Right renal cortex interstitium (tissue), 3 donors: ENCODE measurements at places on chromosomes 1 and 21. TPM values are rescaled to one million over a fixed set of nuclear protein-coding genes. Genes with fewer than 3 reads are reported as not detected.

GRCh38 chr1:24913616-24914225 is 16.4 kb downstream of the RUNX3 start:
- DNase-seq: no peak

- no peak for DNase-seq
Measured at GRCh38 chr1:192516776-192517297, 58.7 kb upstream of the RGS1 start.

GRCh38 chr1:199678771-199679170 is 348.7 kb upstream of the NR5A2 start:
- DNase-seq: no peak

DNA sequence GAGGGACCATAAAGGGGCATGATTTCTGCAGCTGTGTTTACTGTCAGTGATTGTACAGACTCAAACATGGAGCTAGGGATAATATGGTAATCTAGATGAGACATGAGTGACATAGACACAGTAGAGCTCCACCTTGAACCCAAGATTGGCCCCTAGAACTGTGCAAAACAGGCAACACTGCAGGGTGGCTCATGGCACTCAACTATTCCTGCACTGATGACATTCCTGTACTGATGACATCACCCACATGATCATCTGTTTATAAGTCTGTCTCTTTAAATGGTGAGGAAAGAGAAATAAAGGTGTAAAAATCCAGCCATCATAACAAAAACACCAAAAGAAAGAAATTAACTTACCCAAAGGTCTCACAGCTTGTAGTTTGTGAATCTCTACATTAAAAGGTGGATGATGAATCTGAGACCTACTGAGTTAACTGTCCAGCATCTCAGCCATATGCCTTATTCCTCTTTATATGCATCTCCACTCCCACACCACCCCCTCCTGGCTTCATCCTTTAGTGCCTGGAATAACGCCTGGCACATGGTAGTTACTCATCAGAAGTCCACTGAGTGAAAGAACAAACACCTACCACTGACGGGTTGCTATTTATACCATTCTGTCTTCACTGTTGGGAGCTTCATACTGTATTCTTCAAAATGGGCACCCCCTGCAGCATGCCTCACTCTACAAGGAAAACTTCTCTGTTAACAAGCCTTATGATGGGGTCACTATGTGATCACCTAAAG is at the start of gene LRRC53:
LRRC53 (minus strand) TSS at position 442 of the 746 bp plus-strand sequence. CDS start 29,262 bp downstream, outside the sequence.
- no peak for DNase-seq

DNA sequence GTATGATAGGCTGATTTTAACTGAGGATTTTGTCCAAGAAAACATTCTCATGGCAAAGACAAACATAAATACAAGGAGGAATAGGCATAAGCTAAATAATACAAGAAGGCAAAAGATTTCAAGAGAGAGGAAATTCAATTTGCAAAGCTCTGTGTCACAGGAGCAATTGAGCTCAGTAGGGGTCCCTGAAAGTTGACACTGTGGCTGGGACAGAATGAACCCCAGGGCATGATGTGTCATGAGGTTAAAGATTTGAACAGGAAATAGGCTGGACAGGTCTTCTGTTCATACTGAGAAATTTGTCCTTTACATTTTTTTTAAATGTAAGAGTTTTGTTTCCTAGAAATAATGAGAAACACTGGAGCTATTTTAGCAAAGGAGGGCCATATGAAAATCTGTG is 555.4 kb upstream of the NEGR1 start:
- DNase-seq: no peak

- no peak for DNase-seq
Measured at GRCh38 chr21:35043549-35043948, 5.6 kb downstream of the RUNX1 start.

- DNase-seq: no peak
Measured at GRCh38 chr21:35911412-35912191, 148.7 kb downstream of the SETD4 start.

GRCh38 chr1:102546251-102546650 is 549.5 kb upstream of the OLFM3 start:
- no peak for DNase-seq

- DNase-seq: no peak
Measured at GRCh38 chr1:55694310-55694801, 479.2 kb upstream of the USP24 start.

GRCh38 chr1:90761156-90761555 is 44.1 kb upstream of the BARHL2 start:
- no peak for DNase-seq

DNA sequence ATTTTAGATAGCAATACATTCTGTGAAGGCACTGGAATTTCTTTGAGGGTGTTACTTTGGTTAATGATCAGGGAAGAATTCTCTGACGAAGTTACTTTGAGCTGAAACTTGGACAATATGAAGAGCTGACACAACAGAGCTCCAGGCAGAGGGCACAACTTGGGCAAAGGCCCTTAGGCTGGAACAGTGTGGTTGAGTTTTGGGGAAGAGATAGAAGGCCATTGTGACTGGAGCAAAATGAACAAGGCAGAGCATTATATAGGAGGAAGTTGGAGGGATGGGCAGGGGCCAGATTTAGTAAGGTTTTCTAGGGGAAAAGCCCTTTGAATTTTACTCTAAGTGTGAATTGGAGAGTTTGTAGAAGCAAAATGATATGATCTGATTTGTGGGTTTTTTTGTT is 30.9 kb downstream of the LMO4 start:
- no peak for DNase-seq

GRCh38 chr21:26147535-26147934 is 23.0 kb downstream of the APP start:
- no peak for DNase-seq

DNA sequence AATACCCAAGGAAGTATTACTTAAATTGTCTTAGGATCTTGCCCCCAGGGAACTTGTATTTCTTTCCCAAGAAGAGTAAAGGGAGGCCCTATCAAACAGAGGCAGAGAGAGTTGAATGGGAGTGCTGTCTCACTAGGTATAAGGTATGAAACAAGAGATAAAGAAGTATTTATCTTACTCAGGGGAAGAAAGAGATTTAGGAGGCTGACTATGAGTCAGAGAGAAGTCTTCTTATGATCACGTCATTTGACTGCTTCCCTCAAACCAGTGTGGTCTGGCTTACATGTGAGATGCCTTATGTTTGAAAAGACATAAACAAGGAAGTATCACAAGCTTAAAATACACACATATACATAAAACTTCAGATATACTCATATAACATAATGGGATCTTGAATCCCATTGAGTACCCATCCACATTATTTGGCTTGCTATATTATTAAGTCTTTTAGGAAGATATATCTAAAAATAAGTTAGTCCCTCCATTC is 29.6 kb downstream of the DUSP10 start:
- no peak for DNase-seq

- DNase-seq: no peak
Measured at GRCh38 chr1:154729031-154729442, 121.1 kb upstream of the ADAR start.

GRCh38 chr1:43530483-43531106 is at the start of gene PTPRF:
Gene PTPRF (plus strand): TSS chr1:43530883. CDS start chr1:43545076, 14,193 bp downstream.
- no peak for DNase-seq

DNA sequence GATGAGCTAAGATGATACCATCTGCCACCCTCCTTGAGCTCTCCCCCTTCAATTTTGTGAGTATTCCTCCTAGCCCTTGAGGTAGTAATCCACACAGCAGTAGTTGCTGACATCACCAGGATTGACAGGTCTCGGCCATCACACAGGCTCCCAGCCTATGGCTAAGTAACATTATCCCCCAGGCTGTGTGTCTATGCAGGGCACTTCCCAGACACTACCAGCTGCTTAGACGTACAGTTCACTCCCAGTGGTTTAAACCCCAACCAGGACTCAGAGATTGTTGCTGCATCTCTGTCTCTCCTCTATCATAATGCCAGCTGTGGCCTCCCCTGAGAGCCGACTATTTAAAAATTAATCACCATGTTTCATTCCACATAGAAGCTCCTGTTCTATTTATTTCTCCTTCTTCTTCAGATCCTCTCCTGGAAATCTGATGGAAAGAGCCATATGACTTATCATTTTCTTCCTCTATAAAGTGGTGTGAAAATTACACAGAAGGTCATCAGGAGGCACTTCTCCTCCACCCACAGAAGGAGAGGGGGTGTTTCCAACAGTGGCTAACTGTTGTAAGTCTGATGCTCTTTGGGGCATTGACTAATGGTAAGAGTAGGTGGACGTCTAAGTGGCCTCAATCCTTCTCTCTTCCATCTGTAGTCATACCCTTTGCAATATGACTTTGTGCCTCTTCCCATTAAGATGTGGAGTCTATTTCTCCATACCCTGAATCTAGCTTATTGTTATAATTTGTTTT is 396.3 kb downstream of the SETD4 start:
- no peak for DNase-seq

GRCh38 chr1:106952776-106953175 is 103.7 kb upstream of the PRMT6 start:
- no peak for DNase-seq

COL8A2 gene
- 1.5 TPM for polyA plus RNA-seq

LRRN2 gene
- polyA plus RNA-seq: 10.6 TPM

CYP4X1 gene
- 13.2 TPM for polyA plus RNA-seq
